ENCODE measurements at places on chromosomes 12 and 14. TPM values are rescaled to one million over a fixed set of nuclear protein-coding genes. Genes with fewer than 3 reads are reported as not detected.

Gene KCNA5
- not detected for total RNA-seq

Gene IL26
- total RNA-seq = not detected

Gene SLC10A1
- not detected for total RNA-seq

Gene SYNDIG1L
- total RNA-seq = not detected

Gene AQP6
- 0.37 TPM for total RNA-seq

Gene PIP4K2C
- total RNA-seq = 10.4 TPM

Gene RPL10L
- not detected for total RNA-seq

Gene TMCC3
- total RNA-seq = 0.73 TPM

Gene PTPRQ
- total RNA-seq = 0.10 TPM

Gene CCDC198
- not detected for total RNA-seq

Gene RFX4
- not detected for total RNA-seq

Gene TMEM179
- not detected for total RNA-seq

Gene GLT8D2
- 79.5 TPM for total RNA-seq

Gene RD3L
- not detected for total RNA-seq

Gene TTC6
- total RNA-seq = not detected

Gene IRAK3
- 18.7 TPM for total RNA-seq

Gene FGF23
- not detected for total RNA-seq

Gene PAX9
- total RNA-seq = not detected

Gene MAP3K9
- not detected for total RNA-seq

Gene CYP46A1
- total RNA-seq = 0.19 TPM

Gene DNAI7
- total RNA-seq = 0.12 TPM
